Activated CD4-positive, alpha-beta T cell treated with anti-CD3 and anti-CD28 coated beads for 24 hours (primary cell): ENCODE measurements at places on chromosomes 6 and 20.

DNA sequence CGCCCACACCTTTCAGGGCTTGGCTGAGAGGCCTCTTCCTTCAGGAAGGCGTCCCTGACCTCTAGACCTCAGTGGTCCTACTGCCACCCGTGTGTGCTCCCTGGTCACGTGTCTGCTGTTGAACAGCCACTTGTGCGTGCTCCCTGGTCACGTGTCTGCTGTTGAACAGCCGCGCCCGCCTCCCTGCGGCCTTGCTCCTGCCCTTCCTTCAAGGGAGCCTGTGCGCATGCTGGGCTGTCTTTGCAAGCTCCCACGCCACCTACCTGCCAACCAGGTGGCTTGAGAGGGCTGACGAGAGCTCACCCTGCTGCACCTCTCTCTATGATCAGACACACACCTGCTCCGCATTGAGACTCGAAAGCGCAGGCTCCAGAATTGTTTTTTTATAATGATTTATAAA, 179.3 kb downstream of the BMP7 start:
- no peak for DNase-seq

DNA sequence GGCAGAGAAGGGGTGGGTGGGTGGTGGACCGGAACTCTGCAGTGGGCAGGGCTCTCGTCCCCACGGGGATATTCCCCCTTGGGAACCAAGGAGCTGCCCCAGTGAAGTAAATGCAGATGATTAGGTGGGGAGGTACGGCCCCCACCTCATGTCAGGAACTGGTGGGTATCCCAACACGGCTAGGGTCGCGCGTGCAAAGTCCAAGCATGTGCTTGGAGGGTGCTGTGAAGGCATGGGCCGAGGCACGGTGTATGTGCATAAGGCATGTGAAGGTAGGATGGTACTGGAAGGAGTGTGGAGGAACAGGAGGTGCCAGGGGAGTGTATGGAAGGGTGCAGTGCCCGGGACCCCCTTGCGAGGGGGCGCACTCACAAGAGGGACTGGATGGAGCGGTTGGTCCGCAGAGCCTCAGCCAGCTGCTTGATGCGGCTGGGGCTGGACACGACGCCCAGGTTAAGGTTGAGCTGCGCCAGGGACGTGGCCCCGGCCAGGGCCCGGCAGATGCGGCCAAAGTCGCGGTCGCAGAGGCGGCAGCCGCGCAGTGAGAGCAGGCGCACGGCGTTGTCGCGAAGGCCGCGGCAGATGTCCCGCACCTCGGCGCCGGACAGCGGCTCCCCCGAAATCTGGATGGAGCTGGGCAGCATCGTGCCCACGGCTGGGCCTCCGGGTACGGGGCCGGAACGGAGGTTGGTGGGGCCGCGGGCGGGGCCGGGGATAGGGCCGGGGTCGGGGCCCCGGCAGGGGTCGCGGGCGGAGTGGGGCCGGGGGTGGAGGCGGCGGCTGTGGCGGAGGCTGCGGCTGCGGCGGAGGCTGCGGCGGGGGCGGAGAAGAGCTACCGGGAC, 783 bp downstream of the LRRC73 start:
- no peak for DNase-seq

- no peak for DNase-seq
Measured at GRCh38 chr20:60237981-60238380, 279.8 kb downstream of the CDH26 start.

DNA sequence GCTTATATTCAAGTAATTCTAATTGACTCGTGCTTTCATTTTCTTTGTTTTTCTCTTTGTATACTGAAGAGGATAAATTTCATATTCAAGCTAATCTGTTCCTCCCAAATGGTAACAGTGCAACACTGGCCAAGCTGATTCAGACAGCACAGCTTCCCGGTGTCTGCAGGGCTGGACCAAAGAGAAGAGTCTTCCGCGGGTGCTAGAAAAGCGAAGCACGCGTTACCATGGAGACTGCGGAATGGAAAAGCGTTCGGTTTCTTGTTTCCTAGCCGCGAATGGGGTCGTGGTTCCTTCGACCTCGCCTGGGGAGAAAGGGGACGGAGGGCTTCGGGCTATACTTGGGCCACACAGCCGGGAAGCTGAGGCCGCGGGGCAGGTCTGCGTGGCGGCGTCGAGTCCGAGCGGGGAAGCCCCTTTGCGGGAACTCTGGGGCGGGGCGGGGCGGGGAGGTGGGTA, 6.2 kb upstream of the ZNF311 start:
- DNase-seq, result peak; percentile 38

DNA sequence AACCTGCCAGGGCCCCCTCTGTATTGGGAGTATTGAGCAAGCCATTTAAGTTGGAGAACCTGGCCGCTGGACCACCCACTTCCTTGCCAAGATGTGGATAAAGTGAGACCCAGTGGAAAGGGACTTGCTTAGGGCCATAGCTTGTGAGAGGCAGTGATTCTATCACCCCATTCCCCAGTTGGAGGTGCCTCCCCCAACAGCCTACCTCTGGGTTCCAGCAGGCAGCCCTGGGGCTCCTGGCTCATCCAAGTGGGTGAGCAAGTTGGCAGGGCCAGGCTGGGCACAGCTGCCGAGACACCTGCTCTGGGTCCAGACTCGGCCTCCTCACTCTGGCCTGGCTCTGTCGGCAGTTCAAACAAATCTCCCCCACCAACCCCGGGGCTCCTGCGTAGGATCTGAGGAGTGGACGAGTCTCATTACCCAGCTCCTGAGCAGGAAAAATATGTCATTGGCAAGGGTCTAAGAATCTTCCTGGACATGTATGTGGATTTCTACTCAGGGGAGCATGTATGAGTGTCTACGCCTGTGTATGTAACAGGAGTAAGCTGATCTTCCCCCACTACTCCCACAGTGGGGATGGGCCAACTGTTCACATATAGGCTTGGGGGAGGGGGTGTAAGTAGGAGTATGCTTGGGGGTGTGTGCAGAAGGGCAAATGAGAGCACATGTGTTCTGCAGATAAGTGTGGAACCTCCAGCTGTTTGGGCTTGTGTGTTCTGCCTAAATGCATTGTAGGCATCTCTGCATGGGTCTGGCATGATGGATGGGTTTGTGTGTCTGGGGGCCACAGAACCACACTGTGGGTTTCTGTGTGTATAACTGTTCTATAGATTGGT, 1.9 kb downstream of the ID1 start:
- DNase-seq, result no peak

DNA sequence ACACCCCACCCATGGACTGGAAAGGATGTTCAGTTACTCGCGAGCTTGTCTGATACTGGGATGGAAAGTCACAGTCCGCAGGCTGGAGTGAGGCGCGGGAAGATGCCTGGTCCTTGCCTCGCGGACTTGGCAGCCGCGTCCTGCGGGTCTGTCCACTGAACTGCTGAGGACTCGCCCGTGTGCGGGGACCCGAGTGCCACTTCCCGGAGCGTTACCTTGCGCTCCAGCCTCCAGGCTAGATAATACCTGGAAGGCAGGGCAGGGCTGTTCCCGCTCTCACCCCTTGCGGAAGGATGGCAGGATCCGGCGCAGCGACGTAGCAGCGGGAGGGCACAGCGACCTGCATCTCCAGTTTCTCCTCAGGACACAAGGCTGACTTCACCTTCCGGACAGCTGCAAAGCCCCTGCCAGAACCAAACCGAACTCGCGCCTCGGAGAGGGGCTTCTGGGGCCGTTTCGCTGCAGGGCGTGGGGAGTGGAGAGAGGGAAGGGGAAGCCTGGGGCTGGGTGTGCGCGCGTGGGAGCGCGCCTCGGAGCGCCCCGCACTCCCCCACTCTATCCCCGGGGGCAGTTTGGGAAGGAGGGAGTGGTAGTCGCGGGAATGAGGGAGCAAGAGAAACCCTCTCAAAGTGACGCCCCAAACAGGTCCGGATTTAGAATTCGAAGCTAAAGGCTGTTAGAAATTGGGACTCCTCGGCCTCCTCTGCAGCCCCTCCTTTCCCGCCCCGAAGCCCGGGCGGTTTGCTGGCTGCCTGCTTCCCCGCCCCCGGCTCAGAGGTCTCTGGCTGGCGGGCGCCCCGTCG, at the start of gene KCNQ5:
KCNQ5 (plus strand) TSS at position 774 of the 803 bp plus-strand sequence.
- DNase-seq, result no peak

- no peak for DNase-seq
Measured at GRCh38 chr20:36116807-36117441, 37.6 kb upstream of the EPB41L1 start.

DNA sequence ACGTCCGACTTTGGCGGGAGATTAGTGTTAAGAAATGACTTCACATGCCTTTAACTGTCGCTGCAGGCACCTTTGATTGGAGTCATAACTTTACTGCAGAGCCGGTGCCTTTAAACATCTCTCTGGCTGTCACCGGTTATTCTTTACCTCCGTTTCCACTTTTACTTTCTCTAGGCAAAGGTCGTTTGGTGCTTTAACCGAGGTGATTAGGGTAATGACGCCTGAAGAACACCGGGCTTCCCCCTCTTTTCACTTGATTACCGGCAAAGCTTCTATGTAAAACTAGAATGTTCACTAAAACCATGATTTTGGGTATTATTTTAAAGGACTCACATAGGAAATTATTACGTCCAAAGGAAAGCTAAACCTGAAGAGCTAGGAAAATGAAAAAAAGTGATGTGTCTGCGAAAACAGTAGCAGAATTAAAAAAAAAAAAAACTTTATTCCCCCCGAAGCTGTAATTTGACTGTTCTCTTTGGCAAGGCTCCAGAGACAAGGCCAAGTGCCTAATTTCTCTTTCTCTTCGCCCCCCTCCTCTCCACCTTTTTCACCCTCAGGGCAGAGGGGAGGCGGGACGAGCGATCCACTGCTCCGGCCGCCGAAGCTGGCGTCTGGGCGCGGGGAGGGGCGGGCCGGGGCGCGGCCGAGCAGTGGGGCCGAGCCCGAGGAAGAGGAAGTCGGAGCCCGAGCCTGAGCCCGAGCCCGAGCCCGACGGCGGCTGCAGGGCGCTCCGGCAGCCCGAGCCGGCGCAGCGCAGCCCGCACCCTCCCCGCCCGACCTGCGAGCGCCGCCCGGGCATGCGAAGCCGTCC, at the start of gene PLEKHG1:
PLEKHG1 (plus strand) TSS at position 687 of the 811 bp plus-strand sequence. CDS start 133,797 bp downstream, outside the sequence.
- DNase-seq, result peak; percentile 30

DNA sequence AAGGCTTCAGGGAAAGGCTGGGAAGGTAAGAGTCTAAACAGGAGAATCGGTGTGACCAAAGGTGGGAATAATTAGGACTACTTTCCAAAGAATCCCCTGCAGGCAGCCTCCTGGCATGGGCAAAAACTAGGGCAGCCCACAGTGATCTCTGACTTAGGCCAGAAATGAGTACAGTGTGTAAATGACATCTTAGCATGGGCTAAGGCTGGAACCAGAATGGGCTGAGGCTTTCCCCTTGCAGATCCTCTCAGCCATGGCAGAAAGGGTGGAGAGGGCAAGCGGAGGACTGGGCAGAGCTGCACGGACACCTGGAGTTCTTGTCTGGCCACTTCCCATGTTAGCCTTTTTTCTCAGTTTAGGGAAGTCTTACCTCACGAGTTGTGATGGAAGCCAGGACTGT, 69.9 kb upstream of the FOXQ1 start:
- no peak for DNase-seq

- DNase-seq, result peak; percentile 9
Measured at GRCh38 chr20:49846206-49846807, 33.7 kb downstream of the SLC9A8 start.

- no peak for DNase-seq
Measured at GRCh38 chr6:154245506-154245905, 111.1 kb downstream of the IPCEF1 start.

DNA sequence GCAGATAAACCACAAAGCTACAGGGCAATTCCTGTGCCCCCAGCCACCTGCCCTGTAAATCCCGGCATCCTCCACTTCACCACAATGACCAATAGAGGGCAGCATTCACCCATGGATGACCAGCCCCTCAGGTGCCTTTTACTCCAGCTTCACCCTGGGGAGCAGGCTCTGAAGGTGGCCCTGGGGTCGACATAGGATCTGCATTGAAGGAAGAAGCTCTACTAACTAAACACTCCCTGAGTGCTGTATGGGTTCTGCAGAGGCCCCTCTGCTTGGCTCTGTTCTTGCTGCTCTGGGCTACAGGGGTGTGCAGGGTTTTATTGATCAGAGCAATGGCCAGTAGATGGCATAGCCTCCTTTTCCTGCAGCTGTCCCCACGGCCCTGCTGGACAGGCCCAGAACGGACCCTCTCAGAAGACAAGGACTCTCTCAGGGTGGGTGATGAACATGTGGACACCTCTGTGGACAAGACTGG, 20.3 kb downstream of the CST4 start:
- peak; percentile 10 for DNase-seq

- no peak for DNase-seq
Measured at GRCh38 chr6:54084231-54084630, 27.0 kb upstream of the MLIP start.

DNA sequence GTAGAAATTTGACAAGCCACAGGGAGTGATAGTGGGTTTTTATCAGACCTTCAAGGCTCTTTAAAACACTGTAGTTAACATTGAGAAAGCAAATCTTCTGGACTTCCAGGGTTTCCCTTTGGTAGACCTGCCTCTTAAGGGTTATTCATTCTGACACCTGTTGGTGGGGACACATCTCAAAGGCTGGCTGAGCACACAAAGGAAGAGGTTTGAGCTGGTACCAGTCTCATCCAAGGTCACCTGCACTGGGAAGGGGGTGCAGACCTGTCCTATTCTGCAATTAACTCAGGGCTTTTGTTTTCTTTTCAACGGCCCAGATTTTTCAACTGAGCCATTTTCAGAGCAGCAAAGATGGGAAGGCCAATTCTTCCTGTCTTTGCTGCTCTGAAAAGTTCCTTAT, 45.6 kb downstream of the EDN1 start:
- no peak for DNase-seq

- no peak for DNase-seq
Measured at GRCh38 chr6:11346516-11346915, 114.0 kb upstream of the NEDD9 start.

DNA sequence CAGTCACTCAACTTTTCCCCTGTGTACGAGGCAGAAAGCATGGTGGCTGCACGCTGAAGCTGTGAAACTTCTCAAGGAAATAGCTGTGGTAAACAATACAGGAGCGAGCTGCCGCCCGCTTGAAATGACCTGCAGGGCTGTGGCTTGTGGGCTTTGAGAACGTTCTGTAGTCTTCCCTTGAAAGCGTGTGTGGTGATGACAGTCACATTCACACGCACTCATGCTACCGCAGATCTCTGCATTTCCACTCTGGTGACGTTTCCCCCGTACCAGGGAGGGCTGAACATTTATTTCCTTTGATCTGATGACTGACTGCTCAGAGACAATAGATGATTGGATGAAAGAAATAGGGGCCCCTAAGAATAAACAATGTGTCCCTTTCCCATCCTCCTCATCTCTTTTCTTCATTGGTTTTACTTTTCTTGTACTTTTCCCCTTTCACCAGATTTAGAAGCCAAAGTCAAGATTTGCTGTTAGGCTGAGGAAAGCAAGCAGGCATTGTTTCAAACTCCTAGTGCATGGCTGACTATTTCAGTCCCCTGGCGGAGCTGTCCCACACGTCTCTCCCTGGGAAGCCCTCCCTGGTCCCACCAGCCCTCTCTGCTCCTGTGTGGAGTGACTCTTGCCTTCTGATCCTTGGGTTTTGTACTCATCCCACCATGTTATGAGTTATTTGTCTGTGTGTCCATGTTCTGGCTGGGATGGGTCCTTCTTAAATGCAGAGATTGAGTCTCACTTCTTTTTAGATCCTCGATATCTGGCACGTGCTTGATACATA, 3.9 kb downstream of the SYTL3 start:
- peak; percentile 74 for DNase-seq

GRCh38 chr6:36636687-36637418, 41.7 kb upstream of the CDKN1A start:
- DNase-seq, result no peak

- no peak for DNase-seq
Measured at GRCh38 chr20:15241681-15242080, 904.3 kb upstream of the FLRT3 start.

- no peak for DNase-seq
Measured at GRCh38 chr20:20761301-20761700, 48.9 kb upstream of the RALGAPA2 start.

- no peak for DNase-seq
Measured at GRCh38 chr6:47405273-47405672, 72.3 kb upstream of the CD2AP start.
